ENCODE measurements at places on chromosomes 11 and 22. TPM values are rescaled to one million over a fixed set of nuclear protein-coding genes. Genes with fewer than 3 reads are reported as not detected.

GRCh38 chr22:38191731-38192474 is 9.9 kb upstream of the MAFF start:
- peaks cover 17% of the 10 kb centered on the region for H3K4me1 ChIP-seq
- H3K27me3 ChIP-seq, result peaks cover 16% of the 10 kb centered on the region
- DNase-seq, result no peak
- H3K4me3 ChIP-seq, result no peak overlapping the region
- H3K36me3 ChIP-seq, result no peaks in the 10 kb centered on the region
- no peak overlapping the region for H3K27ac ChIP-seq

GRCh38 chr11:134559602-134559962 is 147.5 kb upstream of the B3GAT1 start:
- H3K27me3 ChIP-seq, result peaks cover 2% of the 10 kb centered on the region
- no peaks in the 10 kb centered on the region for H3K36me3 ChIP-seq
- no peak overlapping the region for H3K4me3 ChIP-seq
- H3K4me1 ChIP-seq, result no peaks in the 10 kb centered on the region
- DNase-seq, result no peak

GRCh38 chr11:115391160-115391559 is 113.1 kb downstream of the CADM1 start:
- DNase-seq, result no peak
- H3K36me3 ChIP-seq, result no peaks in the 10 kb centered on the region
- H3K27me3 ChIP-seq, result no peaks in the 10 kb centered on the region
- H3K4me1 ChIP-seq, result no peaks in the 10 kb centered on the region
- no peak overlapping the region for H3K27ac ChIP-seq

DNA sequence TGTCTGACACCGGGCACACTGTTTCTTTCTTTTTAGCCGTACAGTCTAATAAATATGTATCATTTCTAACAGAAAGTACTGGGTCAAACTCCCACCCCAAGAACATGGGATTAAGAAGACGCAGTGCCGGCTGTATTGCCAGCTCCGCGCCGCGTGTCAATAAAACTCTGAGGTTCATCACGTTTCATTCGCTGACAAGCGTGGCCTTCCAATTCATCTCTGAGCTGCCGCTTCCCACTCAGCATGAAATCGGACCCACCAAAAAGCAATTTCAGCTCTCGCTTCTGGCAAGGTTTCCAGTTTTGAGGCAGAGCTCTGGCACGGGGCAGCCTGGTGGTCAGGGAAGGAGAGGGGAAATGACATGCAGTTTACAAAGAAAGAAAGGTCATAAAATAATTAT is 819.8 kb downstream of the OPCML start:
- H3K36me3 ChIP-seq, result no peaks in the 10 kb centered on the region
- DNase-seq, result no peak
- H3K27ac ChIP-seq, result no peak overlapping the region
- peaks cover 13% of the 10 kb centered on the region for H3K27me3 ChIP-seq
- H3K4me3 ChIP-seq, result no peak overlapping the region

GRCh38 chr11:75531325-75531724 is 5.6 kb upstream of the GDPD5 start:
- H3K27ac ChIP-seq, result peak overlapping the region; percentile 47
- no peaks in the 10 kb centered on the region for H3K36me3 ChIP-seq
- no peak for DNase-seq
- H3K4me1 ChIP-seq, result peaks cover 53% of the 10 kb centered on the region
- H3K4me3 ChIP-seq, result no peak overlapping the region

DNA sequence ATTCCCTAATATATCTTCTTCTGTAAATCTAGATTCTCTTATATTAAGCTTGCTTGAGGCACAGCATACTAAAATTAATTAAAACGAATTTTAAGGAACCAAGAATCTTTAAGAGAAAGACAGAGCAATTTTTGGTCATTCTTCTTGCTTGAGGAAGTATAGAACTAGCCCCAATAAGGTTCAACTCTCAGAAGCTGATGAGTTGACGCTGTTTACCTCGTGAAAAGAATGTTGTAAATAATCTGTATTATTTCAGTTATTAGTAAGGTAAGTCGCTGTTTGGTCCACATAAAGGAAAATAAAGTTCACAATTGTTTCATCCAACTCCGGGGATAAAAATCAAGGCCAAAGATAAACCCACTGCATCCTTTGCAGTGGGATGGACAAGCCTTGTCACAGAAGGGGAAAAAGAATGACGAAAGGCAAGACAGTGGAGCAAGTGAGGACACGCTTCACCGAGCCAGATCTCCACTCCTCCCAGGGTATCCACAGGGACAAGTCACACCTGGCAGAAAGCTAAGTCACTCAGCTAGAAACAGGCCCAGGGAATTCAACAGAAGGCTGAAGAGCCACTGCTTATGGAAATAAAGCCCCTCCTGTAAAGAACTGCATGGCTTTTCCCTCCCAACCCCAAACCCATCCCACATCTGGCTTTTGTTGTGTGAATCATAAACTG is 752 bp downstream of the POU2AF1 start:
- peaks cover 43% of the 10 kb centered on the region for H3K4me1 ChIP-seq
- no peak for DNase-seq
- peak overlapping the region; percentile 95 for H3K27ac ChIP-seq
- peak overlapping the region; percentile 70 for H3K4me3 ChIP-seq
- no peaks in the 10 kb centered on the region for H3K27me3 ChIP-seq

DNA sequence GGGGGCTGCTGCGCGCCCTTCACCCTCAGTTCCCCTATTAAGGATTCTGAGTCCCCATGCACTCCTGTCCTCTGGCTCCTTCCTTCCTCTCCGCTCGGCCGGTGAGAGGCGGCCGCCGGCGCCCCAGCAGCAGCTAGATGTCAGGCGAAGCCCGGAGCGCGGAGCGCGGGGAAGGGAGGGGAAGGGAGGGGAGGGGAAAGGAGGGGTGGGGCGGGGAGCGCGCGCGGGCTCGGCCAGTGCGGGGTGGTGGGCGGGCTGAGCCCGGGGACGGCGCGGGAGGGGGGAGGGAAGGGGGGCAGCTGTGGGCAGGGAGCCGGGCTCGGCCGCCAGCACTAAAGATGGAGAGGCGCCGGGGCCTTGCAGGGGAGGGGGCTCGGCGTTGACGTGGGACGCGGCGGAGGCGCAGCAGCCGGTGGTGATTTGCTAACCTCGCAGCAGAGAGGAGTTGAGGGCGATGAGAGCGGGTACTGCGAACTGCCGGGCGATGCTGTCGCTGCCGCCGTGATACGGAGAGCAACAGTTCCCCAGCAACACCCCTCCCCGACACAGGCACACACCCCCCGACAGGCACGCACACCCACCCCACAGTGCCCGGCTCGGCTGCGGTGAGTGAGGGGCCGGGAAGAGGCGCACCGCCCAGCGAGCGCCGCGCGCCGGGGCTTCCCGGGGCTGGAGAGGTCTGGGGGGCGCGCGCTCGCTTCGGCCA is at the start of gene ZBTB16:
Gene ZBTB16 (plus strand): TSS at position 434 of the 706 bp plus-strand sequence. CDS start 3,590 bp downstream, outside the sequence.
- peaks cover 7% of the 10 kb centered on the region for H3K36me3 ChIP-seq
- H3K27me3 ChIP-seq, result peaks cover 53% of the 10 kb centered on the region
- DNase-seq, result peak; percentile 70
- H3K27ac ChIP-seq, result peak within 1 kb of the TSS; percentile 72

DNA sequence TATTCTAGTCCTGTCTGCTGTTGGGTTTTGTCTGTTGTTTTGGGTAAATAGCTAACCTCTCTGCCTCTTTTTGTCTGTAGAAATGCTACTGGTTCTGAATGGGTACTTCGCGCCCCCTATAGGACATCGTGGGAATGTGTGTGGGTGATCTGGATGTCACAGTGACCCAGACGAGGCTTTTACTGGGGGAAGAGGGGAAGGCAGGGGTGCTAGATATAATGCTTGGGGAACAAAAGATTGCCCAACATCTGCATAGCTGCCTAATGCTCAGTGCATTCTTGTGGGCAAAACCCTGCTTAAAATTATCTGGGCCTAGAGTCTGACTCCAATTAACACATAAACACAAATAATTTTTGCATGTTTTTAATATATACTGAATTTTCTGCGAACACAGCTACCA is 57.7 kb downstream of the BMAL1 start:
- peaks cover 8% of the 10 kb centered on the region for H3K36me3 ChIP-seq
- H3K4me1 ChIP-seq, result peaks cover 71% of the 10 kb centered on the region
- no peaks in the 10 kb centered on the region for H3K27me3 ChIP-seq
- peak; percentile 83 for DNase-seq
- H3K4me3 ChIP-seq, result no peak overlapping the region

Gene OR10A3
- not detected for total RNA-seq

Gene MMP1
- not detected for total RNA-seq

Measured in activated CD8-positive, alpha-beta T cell treated with anti-CD3 and anti-CD28 coated beads, Interleukin-2, amount 10 ng/mL, durations not matched to agents 7 days and 5 days (primary cell).